RPMI8226 (cell line): ENCODE measurements at places on chromosomes 3 and 15.
A peak's percentile ranks its signal among the peaks of the same experiment; 100 is the strongest.

DNA sequence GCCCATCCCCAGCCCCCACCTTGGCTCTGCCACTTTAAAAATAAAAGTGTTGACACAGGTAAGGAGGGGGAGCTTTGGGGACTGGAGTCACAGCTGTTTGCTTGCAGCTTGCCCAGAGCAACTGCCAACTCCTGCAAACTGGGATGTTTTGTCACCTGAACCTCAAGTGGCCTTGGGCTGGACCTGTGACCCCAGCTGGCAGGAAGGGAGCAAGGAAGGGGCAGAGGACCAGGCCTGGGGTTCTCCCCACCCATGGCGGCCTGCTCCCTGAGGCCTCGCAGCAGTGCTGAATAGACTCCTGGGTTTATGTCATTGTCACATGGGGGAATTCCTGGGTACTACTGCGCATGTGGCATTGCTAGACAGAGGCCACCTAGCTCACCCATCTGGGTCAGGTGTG, 246.9 kb upstream of the TLE3 start:
- peak; percentile 82 for DNase-seq

- no peak for DNase-seq
These were observed 133.4 kb downstream of the CHST2 start for GRCh38 chr3:143252931-143253330.

DNA sequence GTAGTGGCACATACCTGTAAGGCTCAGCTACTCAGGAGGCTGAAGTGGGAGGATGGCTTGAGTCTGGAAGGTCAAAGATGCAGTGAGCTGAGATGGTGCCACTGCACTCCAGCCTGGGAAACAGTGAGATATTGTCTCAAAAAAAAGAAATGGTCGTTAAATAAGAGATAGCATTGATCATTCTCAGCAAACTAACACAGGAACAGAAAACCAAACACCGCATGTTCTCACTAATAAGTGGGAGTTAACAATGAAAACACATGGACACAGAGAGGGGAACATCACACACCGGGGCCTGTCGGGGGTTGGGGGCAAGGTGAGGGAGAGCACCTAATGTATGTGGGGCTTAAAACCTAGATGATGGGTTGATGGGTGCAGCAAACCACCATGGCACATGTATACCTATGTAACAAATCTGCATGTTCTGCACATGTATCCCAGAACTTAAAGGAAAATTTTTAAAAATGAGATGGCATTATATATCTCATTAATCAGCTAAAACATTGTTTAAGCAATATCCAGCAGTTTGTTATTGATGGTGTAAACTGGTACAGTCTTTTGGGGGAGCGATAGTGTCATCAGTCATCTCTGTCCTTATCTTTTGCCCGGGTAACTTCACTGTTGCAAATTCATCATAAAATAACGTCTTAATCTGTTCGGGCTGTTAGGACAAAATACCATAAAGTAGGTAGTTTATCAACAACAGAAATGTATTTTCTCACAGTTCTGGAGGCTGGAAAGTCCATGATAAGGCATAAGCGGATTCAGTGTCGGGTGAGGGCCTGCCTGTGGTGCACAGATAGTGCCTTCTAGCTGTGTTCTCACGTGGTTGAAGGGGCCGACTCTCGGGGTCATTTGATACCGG, 1.7 kb upstream of the MAN2A2 start:
- no peak for DNase-seq

- no peak for DNase-seq
These were observed 10.6 kb upstream of the CCDC80 start for GRCh38 chr3:112651516-112651915.

DNA sequence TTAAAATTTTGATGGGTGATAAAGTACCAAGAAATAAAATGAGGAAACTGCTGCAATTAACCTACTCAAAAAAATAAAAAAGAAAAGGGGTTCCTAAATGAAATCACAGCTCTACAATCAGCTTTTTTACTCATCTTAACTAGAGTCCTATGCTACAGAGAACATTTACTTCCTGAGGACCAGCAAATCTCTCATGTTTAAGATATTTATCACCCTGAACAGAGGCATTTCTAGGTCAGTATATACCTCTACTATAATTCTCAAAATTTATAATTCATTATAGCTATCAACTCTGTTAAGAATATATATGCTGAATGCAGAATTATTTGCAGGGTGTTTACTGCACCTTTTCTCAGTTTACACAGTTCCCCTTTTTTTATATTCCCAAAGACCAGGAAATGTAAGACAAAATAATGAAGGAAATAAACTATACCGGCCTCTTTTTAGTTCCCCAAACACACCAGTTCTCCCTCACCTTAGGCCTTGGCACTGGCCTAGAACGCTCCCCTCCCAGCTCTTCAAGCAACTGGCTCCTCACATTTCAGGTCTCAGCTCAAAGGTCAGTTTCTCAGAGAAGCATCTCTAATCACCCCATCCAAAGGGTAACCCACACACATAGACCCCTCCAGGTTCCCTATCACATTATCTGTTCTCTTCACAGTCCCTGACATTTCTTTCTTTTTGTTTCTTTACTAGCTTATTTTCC, 71.1 kb downstream of the LRRFIP2 start:
- DNase-seq: no peak
